Right lobe of liver (tissue), 6 donors: ENCODE measurements at places on chromosomes 4 and X.

- peak; percentile 66 for DNase-seq
Measured at GRCh38 chrX:39688576-39689375, 409.0 kb downstream of the BCOR start.

DNA sequence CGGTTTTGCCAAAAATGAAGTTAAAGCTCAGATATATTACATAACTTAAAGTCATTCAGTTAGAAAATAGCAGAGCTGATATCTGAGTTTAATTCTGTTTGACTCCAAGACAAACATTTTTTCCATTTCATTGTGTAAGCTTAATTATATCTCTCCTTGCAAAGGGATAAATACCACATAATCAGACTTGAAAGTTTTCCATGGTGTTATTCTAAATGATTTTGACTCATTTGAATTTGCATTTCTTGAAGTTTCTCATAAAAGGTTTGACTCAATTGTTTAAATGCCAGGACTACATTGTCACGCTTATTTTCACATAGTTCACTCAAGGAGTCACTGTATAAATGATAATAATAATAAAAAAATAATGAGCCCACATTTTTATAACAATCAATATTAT is 39.4 kb upstream of the DDX60 start:
- no peak for DNase-seq

DNA sequence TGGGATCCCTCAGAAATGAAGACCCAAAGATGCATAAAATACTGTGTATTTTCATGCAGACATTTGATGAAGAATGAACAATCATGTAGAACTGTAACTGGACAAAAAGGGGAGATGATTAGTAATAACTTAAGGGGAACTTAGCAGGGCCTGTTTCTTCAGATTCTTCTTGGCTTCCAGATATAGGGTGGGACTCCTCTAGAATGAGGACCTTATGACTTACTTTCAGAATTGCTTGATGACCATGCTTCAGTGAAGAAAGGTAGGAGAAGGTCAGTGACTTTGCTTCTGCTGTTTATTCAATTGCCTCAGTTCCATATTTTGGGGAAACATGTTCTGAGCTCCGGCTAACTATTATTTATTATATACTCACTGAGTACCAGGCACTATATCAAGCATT is 580.8 kb downstream of the CENPC start:
- no peak for DNase-seq

DNA sequence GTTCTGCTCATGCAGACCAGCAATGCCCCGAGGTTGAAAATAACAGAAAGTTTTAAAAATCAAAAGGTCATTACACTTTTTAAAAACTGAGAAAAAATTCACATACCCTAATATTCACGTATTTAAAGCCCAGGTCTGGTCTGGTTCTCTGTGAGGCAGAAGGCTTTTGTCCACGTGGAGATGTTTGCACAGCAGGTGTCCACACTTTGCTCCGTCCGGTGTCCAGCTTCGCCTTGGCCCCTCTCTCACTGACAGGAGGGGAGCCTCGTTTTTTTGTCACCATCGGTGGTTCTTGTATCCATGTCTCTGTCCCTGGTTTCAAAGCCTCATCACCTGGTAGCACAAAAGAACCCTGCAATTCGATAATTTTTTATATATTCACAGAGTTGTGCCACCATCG is 434.6 kb upstream of the FRG1 start:
- DNase-seq = no peak

DNA sequence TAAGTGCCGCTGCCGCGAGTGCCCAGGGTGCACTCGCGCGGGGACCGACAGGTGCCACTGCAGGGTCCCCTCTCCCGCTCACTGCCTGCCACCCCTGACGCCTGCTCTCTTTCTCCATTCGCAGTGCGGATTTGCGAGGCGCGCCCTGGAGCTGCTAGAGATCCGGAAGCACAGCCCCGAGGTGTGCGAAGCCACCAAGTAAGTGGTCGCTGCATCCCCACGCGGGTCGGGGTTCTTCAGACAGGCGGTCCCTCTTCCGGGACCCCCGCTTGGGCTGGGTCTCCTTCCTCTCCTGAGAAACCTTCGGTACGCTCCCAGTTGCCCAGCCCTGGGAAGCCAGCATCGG is 547 bp downstream of the GUCY1A1 start:
- DNase-seq = peak; percentile 60

GRCh38 chrX:126065901-126066660 is 100.0 kb downstream of the DCAF12L2 start:
- no peak for DNase-seq

DNA sequence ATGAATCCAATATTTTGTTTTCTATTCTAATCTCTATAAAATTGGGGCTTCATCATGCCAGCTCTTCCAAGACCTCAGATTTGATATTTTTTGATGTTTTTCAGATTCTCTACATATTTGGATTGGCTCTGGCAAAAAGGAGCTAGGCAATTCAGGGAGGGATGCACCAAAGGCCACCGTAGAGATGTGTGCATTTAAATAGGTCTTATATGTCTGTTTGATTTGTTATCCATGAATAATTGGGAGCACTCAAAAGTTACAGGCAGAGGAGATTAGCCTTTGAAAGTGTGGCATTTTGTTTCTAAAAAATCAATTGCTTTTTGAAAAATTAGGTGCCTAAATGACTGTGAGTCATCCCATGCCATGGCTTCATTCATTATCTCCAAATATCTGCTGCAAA is 147.1 kb upstream of the RPS6KA6 start:
- no peak for DNase-seq

GRCh38 chr4:119080721-119081541 is 54.7 kb upstream of the MYOZ2 start:
- DNase-seq = no peak

- no peak for DNase-seq
Measured at GRCh38 chr4:168751263-168752225, 254.7 kb downstream of the PALLD start.

DNA sequence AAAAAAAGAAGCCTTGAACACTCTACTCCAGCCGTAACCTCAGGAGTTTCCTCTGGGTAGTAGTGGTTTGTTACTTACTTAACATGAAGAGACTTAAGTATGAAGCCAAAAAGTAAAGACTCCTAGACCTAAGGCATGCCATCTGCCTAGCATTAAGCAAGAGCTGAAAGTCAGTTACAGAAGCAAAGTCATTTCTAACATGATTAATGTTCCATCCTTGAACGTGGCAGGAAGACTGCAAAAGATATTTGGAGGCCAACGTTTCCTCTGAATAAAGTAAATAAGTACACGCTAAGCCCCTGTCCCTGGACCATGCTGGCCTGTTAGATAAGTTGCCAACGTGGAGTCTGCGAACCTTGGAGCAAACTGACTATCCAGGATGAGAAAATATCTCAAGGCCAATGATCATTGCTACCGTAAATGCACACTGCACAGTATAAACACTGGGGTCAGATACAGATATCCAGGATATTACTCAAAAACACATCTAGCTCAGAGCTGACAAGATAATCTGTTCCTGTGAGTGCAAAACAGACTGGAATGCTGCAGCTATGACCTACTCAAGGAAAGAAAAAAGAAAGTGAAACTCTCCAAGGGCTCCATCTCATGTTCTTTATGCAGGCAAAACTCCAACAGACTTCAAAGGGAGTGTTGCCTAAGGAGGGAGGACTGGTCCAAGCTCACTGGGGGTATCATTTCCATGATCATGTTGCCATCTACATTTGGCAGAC is 255.8 kb downstream of the COL25A1 start:
- DNase-seq = no peak

GRCh38 chr4:69718396-69719271 is 41.8 kb downstream of the SULT1B1 start:
- no peak for DNase-seq

- no peak for DNase-seq
Measured at GRCh38 chr4:173682609-173683008, 152.6 kb upstream of the HAND2 start.

DNA sequence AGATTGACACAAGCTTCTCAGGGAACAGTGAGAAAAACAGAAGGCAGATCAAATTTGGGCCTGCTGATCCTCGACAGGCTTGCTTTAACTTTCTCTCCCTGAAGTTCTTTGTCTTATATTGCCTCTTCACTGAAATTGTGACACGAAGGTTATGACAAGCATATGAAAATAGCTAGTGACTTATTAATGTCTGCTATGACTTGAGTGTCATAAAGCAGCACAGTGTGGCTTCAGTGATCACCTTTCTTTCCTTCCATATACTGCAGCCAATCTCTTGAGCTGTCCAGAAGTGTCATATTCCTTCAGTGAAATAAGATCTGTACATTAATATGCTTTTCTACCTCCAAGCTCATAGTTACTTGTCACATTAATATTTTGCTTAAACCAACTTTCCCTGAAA is 870.2 kb downstream of the C4orf33 start:
- DNase-seq = no peak

DNA sequence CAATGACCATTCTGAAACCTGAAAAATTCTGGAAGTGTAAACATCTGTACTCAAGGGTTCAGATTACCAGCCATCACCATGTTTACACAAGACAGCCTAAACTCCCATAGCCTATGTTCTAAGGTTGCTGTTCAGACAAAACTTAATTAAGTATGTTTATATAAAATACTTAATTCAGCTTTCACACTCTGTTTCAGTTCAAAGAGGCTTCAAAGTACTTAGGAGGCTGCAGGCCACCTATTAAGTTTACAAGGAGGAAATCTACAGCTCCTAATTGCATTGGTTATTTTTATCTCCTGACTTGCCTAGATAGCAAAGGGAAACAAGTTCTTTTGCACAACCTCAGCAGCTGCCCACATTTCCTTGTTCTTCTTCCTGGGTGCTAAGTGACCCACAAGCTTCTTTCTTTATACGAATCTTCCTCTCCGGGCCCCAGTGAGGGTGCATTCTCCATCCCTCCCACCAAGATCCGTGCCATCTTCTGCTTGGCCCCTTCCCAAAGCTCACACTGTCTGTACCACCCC is 2.0 kb downstream of the GAK start:
- no peak for DNase-seq

GRCh38 chrX:129876771-129877305 is 29.1 kb upstream of the UTP14A start:
- no peak for DNase-seq

DNA sequence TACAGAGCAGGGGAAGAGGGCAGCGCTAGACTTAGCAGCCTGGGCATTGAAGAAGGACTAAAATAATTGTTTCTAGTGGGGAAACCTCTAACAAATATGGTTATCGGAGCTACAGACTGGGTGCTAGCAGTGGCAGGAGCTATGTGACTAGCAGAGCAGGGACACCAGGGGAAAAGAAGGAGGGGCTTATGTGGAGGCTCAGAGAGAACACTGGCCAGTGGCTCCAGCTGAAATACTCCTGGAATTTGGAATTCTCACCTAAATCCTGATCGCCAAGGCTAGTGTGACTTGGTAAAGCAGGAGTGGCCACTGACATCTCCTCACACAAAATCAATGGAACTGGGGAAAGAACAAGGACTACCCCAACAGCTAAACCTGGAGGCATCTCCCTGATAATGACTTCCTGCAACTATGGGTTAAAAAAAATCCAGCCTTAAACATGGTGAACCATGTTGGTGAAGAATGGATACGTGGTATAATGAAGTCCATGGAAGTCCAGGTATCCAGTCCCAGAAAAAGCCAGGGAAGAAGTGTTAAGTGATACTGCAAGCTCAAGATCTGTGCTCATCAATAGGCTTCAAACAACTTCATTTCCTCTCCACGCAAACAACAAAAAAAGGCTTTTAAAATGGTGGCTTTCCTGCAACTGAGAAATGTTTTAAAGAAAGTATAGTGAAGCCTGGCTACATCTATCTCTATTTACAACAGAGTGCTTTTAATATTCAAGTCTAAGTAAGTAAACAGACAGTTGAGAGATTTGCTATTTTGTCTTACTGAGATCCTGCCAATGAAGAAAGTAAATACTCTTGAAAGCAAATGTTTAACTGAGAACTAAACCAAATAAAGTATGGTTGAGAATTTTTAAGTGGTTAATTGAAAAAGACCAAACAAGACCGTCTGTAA is 1.8 kb downstream of the TAPT1 start:
- no peak for DNase-seq

GRCh38 chr4:184315675-184316359 is 98.1 kb upstream of the ENPP6 start:
- DNase-seq = peak; percentile 37

GRCh38 chr4:154526151-154526550 is 24.0 kb downstream of the PLRG1 start:
- no peak for DNase-seq

- DNase-seq = no peak
Measured at GRCh38 chr4:165394275-165394674, 15.5 kb downstream of the CPE start.

DNA sequence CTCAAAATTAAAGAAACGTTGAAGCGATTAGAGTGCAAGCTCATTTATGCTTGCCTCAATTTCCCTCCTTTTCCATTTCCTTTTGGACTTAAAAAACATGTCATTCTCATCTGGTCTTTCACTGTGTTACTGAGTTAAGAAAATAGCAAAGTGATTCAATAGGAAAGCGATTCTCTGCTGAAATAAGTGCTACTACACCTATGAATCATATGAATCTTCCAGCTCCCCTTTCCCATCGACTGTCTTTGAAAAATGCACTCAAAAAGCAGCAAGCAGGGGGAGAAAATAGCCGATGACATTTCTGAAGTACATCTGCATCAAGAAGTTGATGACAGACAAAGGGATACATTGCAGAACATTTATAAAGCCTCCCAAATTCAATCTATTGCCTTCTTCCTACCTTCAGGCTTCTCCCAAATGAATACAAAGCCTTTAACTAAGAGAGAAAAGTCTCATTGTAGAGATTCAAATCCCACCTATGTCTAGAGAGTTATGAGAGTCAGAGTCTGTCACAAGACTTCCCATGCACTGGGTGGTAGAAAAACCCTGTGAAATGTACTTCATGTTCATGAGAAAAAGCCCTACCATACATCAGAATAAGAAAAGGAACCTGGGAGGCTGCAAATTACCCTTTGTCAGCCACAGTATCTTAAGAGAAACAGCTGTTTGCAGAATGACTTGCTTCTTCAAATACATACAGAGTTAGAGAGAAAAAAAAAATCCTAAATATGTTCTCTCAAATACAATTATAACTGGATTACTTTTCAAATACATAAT is 78.9 kb downstream of the MBNL3 start:
- DNase-seq = no peak

- no peak for DNase-seq
Measured at GRCh38 chr4:73631565-73632226, 11.5 kb upstream of the RASSF6 start.

DNA sequence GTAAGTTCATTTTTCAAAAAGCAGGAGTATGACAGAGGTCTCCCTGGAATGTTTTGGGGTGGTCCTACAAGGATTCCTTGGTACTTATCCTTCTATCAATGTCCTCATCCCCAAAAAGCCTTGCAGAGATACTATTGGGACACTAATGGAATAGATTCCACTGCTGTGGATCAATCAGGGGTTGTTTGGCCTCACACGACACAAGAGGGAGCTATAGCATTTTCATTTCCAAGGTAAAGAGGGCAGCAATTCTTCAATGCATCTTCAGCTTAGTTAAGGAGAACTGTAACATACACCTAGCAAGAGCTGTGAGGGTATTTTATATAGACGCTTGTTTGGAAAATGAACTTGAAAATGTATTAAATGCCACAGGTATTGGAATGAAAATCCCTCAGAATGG is 50.9 kb downstream of the USP26 start:
- no peak for DNase-seq
